ENCODE measurements at places on chromosomes 1 and 21.
A peak's percentile ranks its signal among the peaks of the same experiment; 100 is the strongest.

DNA sequence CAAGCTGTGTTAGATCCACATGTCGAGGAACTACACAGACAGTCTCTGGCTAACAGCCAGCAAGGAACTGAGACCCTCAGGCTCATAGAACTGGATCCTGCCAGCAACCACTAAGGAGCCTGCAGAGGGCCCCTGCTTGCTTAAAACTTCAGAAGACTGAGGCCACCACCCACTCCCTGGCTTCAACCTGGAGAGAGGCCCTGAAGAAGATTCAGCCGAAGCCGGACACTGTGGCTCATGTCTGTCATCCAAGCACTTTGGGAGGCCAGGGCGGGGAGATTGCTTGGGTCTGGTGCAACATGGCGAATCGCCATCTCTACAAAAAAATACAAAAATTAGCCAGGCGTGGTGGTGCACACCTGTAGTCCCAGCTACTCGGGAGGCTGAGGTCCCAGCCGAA is 92.6 kb upstream of the TMPRSS2 start:
- DNase-seq: no peak

- peak; percentile 71 for DNase-seq
Measured at GRCh38 chr1:161198194-161198896, 509 bp downstream of the ADAMTS4 start.

DNA sequence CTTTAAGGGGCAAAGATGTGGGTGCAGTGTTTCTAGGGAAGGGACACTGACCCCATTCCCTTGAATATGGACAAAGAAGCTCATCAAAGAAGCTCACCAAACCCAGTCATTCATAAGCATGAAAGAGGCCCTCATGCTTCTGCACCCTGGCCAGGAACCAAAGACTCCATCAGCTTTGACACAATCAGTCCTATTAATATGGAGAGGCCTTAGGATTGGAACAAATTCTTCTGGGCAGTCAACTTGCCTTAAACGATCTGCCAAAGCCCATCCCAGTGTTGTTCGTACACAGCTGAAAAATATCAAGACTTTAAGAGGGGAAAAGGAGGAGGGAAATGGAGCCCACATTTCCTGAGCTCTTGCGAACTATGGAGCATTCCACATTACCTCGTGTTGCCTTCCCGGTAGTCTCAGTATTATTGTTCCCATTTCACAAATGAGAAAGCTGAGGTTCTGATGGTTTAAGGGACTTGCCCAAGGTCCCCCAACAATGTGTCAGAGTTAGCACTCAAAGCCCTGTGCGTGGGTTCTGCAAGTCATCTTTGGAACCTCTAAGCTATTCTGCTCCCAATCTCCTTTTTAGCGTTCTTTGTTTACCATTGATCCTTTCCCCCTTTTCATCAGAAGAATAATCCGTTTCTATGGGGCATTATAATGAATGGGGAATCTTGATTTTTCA is 161.9 kb downstream of the ZBTB18 start:
- DNase-seq: no peak

GRCh38 chr1:62891956-62892562 is 108.1 kb downstream of the ATG4C start:
- DNase-seq: no peak

DNA sequence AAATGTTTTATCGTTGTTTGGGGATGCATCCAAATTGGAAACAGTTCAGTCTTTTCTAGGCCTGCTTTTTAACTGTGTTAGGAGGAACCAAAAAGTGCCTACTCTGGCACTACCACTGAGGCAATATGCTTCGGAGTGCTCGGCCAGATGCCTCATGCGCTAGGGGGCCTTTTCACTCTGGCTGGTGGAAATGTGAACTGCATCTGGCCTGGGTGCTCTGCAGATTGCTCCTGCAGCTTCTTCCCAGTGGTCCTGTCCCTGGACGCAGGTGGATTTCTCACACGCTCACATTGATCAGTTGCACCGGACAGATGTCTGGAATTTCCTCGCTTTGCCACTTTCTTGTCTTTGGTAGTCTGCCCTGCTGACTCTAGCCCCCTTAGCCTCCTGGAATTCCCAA is 330.2 kb upstream of the FMN2 start:
- no peak for DNase-seq
